ENCODE measurements at places on chromosomes 3 and 15. TPM values are rescaled to one million over a fixed set of nuclear protein-coding genes. Genes with fewer than 3 reads are reported as not detected.

- no peak for DNase-seq
Measured at GRCh38 chr3:126982126-126982470, 817 bp upstream of the PLXNA1 start.

GRCh38 chr3:195270079-195270816, 711 bp downstream of the XXYLT1 start:
- DNase-seq = peak; percentile 90

Gene SSUH2
- 0.88 TPM for polyA plus RNA-seq

DNA sequence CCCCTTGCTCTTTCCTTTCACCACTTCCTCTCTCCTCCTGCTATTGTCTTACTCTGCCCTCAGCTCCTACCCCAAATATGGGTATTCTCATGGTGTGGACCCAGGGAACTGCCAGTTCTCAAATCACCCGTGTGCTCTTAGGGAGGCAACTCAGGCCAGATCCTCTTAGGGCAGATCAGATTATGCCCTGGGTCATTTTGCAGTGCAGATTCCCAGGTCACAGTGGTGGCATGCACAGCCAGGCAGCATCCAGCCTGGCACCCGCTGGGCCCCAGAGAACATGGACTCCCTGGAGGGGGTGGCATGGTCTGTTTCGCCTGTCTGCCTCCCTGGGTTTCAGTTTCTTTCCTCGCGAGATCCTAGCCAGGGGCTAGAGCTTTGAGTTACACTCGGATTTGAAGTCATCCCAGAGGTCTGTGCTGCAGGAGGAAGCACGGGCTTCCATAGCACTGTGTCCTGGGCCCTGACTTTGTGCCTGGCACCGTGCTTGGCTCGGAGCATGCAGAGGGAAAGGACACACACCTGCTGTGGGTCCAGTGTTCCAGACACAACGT, 96.1 kb downstream of the TOP2B start:
- DNase-seq = no peak

GRCh38 chr3:170324962-170325361, 32.6 kb upstream of the SKIL start:
- no peak for DNase-seq

DNA sequence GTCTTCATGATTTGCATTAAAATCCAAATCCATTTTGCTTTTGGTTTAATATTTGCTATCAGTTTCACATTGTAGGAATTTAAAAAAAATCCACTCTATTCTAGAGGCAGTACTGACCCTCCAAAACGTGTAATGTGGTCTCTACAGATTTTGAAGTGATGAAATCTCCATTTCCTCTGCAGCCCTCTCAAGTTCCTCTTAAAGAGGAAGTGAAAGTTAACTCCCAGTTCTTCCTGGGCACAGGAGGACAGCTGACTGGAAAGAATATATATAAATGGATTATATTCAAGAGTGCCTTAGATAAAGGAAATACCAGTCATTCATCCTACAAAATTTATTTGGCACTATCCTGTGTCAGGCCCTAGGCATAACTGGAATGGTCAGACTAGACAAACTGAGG, 83.5 kb upstream of the PLCL2 start:
- DNase-seq = no peak

Gene KLHL6
- 0.37 TPM for polyA plus RNA-seq

Gene FMN1
- polyA plus RNA-seq = 0.71 TPM

- DNase-seq = no peak
Measured at GRCh38 chr3:53236112-53236841, 19.5 kb downstream of the TKT start.

GRCh38 chr15:88791637-88792036, 11.6 kb upstream of the ACAN start:
- no peak for DNase-seq

GRCh38 chr3:69723389-69723788, 15.9 kb upstream of the MITF start:
- no peak for DNase-seq

DNA sequence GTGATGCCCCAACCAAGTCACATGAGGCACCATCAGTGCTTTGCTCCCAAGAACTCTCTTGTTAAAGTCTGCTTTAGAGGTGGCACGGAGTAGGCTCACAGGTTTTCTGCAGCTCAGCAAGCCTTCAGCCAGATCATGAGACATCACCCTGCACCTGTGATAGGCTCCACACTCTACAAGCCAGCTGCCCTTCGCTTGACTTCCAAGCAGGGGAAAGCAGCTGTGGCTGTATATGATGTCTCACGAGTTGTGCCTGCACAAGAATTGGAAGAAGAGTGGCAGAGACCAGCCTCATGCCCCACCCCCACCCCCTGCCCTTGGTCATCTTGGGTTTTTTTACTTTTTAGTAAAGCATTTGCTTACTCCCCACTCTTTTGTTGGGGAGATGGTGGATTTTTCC, 22.5 kb downstream of the MRPS11 start:
- no peak for DNase-seq

DNA sequence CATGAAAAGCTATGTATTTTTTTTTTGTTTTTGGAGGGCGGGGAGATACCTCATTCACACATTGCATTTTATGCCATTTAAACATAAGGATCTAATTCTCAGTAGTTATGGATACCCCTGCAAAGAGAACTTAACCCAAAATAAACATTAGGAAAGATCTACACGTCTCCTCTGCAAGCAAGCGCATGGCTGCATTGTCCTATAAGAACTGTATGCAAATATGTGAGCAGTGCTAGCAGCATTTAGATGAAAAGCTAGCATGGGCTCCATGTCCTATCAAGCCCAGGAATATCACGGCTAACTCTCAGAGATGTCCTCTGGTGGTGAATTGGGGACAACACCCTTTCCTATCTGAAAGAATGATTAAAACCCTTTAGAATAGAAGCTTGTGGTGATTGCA, 292.8 kb downstream of the MEX3B start:
- no peak for DNase-seq

- peak; percentile 6 for DNase-seq
Measured at GRCh38 chr15:64161688-64162477, 939 bp downstream of the PPIB start.

DNA sequence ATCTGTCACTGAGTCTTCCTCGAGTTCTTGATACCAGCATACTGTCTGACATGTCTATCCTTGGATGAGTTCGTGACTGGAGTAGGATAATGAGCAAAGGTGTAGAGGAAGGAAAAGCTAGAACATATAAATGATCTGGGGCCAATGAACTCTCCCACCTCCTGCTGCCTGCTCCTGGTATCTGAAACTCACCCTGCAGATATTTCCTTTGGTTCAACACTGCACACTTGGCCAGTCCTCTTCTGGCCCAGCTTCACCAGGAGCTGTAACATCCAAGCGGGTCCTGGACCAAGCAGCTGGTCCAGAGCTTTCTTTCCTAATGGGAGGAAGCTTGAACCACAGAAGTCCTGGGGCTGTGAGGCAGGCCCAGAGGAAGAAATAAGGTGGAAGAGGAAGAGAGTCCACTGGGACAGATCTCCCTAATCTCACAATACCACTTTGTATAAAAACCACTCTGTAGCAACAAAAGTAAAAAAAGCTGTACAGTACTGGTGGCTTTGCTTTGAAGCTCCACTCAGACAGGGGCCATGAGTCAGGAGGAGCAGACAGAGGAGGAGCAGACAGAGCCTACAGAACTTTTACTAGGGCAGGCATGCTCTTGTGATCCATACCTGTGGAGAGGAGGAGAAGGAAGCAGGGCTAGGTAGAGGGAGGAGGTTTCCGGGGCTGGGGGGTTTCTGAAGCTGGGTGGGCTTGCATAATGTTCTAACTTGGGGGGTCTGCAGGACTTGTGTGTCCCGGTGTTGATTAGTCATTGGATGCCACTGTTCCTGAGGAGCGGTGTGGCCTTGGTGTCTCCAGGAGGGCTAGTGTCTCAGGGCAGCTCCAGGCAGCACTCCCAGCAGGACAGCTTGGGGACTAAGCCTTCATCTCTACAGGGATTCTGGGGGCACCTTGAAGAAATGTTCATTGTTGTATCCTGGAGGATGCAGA, 166.9 kb downstream of the ABHD5 start:
- no peak for DNase-seq

Measured in kidney (tissue), 22 donors.